ENCODE measurements at places on chromosomes 12 and 14.

DNA sequence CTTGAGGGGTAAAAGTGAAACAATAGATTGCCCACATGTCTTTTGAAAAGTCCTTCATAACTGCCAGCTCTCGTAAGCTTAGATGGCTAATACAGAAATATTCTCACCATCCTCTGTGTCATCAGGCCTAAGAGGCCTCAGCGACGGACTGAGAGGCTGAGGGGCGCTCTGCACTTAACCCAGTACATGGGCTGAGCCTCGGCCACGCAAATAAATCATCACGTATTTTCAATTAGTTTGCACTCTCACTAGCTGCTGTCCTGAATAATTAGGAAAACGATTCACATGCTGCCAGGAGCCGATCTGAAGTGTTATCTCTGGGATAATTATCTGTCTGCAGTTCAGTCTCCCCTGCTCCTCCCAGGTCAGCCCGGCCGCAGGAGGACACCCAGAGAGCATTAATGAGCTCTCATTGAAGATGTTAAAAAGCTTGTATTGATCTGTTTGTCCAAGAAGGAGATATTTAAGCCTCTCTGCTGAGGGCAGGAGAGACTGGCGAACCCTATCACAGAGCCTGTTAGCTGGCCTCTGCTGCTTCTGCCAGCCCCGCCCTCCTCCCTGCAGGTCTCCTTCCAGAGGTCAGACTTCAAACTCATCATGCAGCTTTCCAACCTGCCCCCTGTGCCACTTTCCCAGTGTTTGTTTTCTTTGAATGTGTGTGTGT is 1051.3 kb downstream of the VRK1 start:
- DNase-seq, result no peak

DNA sequence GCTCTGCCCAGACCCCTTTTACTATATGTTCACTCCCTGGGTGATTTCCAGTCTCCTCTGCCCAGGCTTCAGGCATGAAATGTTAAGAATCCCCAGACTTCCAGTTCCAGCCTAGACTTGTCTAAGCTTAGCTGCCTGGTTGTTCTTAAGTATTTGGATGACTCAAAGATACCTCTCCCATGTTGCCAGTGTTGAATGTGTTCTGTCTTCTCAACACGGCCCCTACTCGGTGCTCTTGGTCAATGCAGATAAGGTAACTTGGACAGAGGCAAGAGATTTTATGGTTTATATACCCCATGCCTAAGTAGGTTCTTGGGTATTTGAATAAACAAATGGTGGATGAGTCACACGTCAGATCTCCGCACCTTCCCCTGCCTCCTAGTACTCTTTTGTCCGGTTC is 13.6 kb downstream of the PIWIL1 start:
- DNase-seq, result no peak

- DNase-seq, result no peak
Measured at GRCh38 chr12:59859171-59859510, 263.3 kb downstream of the SLC16A7 start.

- peak; percentile 66 for DNase-seq
Measured at GRCh38 chr12:132176920-132177551, 32.8 kb downstream of the NOC4L start.

- no peak for DNase-seq
Measured at GRCh38 chr12:91988086-91988923, 157.3 kb downstream of the BTG1 start.

- DNase-seq, result no peak
Measured at GRCh38 chr12:66140731-66141130, 10.2 kb upstream of the LLPH start.

- DNase-seq, result no peak
Measured at GRCh38 chr14:78835909-78836308, 665.7 kb downstream of the NRXN3 start.

- DNase-seq, result no peak
Measured at GRCh38 chr12:70028918-70029317, 203.9 kb downstream of the MYRFL start.

DNA sequence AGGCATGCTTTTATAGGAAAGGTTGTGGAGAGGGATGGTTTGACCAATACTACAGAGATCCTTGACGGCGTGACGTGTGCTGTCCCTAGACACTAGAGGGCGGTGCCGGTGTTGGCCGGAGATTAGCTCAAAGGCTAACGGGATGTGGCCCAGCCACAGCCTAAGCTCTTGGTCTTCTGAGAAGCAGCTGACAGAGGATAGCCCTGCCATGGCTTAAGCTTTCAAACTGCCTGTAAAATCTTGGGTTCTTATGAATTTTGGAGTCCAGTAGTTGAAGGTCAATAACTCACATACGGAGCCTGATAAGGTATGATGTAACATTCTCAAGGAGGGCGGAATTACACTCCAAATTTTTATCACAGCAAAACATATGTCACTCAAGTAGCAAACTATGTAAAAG is 515.7 kb upstream of the ATXN7L3B start:
- peak; percentile 77 for DNase-seq

GRCh38 chr12:77682488-77682887 is 148.2 kb upstream of the NAV3 start:
- no peak for DNase-seq
